ENCODE measurements at places on chromosomes 3 and 15.

GRCh38 chr15:96123630-96124187 is 206.8 kb upstream of the NR2F2 start:
- DNase-seq: no peak

DNA sequence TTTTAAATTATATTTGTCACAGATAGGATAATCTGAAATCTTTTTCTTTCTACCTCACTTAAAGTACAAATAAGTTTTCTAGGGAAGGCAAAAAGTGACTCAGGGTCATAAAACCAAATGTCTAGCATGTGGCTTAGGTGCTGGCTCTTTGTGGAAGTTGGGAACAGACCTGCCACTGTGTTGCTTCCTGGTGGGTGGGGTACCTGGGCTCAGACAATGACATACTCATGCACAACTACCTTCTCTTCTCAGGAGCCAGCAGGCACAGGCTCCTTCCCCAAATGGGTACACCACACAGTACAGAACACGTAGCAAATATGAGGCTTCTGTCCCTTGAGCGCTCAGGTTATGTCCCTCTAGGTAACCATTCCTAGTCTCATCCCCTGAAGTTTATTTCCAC is 40.1 kb upstream of the MUC13 start:
- DNase-seq: no peak

DNA sequence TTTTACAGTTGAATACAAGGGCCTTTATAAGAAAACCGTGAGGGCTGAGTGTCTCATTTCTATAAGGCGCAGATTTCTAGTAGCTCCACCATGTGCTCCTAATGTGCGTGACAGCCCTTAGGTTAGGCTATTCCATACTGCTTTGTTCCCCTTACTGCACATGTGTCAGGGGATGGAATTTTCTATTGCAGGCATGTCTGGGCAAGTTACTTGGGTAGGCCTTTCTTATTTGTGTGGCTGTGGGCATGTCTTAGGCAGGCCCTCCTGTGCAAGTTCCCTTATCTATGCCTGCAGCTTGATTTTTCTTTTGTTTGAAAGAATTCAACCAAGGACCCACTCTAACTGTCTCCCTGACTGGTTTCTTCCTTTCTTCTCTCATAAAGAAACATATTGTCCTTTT is 434.2 kb upstream of the CNTN3 start:
- no peak for DNase-seq

DNA sequence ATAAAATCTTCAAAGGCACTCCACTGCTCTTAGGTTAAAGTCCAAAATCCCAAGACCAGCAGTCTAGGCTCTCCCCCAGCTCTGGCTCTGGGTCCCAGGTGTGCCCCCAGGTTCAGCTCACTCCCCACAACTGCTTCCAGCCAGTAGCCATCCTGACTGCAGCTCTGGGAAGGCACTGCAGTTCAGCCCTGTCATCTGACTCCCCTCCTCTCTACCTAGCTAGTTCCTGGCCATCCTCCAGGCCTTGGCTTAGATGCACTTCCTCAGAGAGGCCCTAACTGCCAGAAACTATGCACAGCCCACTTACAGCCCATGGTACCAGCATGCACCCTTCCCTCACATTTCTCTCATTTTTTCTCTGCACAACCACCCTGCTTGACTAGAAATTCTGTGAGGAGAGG is 25.5 kb downstream of the TBC1D2B start:
- no peak for DNase-seq

GRCh38 chr15:74988007-74988800 is 7.2 kb upstream of the SCAMP5 start:
- DNase-seq: peak; percentile 17

DNA sequence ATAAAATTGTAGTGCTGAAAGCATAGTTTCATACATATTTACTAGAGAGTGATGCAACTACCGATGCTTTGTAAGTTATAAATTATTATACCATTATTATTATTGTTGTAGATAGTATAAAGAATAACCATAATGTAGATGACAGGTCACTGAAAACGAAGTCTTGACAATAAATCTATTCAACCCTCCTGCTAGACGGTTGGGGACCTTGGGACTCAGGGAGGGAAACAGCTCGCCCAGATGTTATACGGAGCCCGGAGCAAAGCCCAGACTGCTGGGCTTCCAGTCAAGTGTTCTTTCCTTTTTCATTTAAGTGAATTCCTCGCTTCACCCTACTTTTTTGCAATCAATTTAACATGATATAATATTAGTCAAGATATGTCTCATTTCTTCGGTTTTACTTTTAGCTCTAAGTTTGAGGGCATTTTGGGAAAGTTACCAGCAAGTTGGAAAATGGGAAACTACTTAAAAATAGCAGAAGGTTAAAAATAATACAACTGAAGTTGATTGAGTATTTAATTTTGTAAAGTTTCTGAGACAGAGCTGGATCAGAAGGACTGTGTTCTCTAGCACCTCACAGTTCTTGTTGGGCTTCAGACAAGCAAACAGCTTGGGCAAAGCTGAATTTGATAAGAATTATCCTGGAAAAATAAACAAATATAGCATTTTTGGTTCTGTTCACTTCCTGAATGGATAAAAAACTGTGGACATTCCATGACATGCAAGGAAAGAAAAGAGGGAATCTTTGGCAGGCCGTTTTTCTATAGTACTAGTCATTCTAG is 173.4 kb upstream of the TP63 start:
- DNase-seq: no peak

GRCh38 chr3:31723701-31724100 is 191.0 kb downstream of the STT3B start:
- DNase-seq: no peak

DNA sequence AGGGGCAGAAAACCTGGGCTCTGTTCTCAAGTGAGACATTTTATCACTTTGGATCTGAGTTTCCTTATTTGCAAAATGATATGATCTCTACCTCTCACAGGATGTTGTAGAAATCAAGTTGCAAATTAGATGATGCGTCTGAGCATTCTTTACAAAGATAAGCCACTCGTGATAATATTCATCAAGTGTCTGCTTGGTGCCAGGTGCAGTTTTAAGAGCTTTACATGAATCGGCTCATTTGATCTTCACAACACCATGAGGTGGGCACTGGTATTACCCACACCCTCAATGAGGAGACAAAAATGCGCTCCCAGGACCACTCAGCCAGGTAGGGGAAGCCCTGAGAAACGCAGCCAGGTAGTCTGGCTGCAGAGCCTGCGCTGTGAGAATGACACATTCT is 59.1 kb upstream of the CA12 start:
- no peak for DNase-seq

GRCh38 chr3:119702530-119703527 is at the start of gene CFAP91:
CFAP91 (plus strand) TSS chr3:119703022; CDS start chr3:119703099, 77 bp downstream.
- DNase-seq: no peak

- DNase-seq: no peak
Measured at GRCh38 chr3:18405141-18405540, 20.0 kb downstream of the SATB1 start.

DNA sequence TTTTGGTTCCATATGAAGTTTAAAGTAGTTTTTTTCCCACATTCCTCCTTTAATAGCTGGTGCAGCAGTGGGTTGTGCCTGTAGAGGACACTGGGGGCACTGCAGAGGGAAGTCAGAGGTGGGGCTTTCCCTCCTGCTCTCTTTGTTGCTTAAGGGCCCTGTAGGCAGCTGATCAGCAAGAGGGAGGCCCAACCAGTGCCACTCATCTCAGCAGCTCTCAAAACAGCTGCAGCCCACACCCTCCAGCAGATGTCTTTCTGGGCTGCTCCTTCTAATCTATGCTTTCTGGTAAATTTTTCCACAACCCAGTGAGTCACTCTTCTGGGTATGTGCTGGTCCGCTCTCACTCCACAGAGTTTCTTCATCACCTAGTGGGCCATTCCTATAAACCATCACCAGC is 263.8 kb downstream of the FEZF2 start:
- no peak for DNase-seq

- no peak for DNase-seq
Measured at GRCh38 chr3:54827776-54828175, 100.1 kb downstream of the LRTM1 start.

DNA sequence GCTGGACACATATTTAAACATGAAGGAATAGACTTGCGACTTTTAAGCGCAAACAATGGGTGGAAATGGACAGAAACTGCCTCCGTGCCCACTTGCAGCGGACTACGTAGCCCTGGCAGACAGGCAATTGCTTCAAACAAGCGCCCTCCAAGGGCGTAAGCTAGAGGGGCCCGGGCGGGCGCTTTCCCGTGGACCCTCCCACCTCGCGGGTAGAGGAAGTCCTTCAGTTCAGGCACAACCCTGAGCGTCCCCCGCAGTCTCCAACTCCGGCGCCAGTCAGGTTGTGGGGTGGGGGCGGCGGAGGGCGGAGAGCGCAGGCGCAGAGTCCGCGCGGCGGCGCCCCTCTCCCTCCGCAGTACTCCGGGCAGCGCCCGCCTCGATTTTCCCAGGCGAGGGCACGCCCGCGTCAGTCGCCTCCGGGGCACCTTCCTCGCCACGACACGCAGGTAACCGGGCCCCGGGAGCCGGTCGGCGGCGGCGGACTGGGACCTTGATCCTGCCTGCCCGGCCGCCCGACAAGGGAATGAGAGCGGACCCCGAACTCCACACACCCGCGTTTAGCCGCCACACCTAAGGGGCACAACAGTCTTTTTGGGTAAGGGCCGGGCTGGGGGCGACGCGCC is at the start of gene SLC35G2:
Gene SLC35G2 (plus strand): TSS at position 358 of the 623 bp plus-strand sequence. CDS start 35,335 bp downstream, outside the sequence.
- no peak for DNase-seq

DNA sequence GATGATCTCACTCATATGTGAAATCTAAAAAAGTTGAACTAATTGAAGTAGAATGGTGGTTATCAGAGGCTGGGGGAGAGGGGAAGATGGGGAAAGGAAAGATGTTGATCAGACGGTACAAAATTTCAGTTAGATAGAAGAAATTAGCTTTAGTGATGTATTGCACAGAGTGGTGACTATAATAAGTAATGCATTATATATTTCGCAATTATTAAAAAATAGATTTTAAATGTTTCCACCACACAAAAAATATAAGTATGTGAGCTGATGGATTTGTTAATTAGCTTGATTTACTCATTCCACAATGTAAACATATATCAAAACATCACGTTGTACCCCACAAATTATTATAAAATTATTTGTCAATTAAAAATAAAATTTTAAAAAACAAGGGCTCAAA is 8.1 kb downstream of the SUMF1 start:
- DNase-seq: no peak

DNA sequence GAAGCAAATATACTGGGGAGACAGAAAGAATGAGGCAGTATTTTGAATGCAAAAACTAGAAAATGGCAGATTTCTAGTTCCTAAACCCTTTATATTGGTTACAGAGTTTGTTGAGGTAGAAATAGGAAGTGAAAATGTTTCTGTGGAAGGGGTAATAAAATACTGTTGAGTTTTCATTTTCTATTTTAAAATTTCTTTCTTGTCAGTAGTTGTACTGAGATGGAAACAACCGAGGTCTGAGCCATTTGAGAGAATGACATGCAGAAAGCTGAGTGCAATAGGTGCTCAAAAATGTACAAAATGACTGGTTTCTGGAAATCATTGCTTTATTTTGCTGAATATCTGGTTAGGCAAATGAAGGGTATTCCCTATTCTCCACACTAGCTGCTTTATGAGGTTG is 361.4 kb downstream of the CHL1 start:
- no peak for DNase-seq

- no peak for DNase-seq
Measured at GRCh38 chr3:39118931-39119660, 11.6 kb downstream of the TTC21A start.

DNA sequence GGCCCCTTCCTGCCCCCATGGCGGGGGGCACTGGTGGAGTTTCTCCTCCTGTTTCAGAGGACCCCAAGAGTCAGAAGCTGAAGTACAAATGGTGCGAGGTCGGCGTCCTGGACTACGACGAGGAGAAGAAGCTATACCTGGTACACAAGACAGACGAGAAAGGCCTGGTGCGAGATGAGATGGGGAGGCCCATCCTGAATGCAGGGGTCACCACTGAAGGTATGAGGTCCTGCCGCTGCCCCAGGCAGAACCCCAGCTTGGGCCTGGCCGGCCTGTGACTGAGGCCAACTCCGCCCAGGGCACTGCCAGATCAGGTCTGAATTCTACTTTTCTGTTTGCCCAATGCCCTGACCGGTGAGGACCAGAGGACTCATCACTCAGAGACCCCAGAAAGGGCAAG is 15.0 kb downstream of the DNAH1 start:
- no peak for DNase-seq
